ENCODE measurements at places on chromosomes 5 and 9.

DNA sequence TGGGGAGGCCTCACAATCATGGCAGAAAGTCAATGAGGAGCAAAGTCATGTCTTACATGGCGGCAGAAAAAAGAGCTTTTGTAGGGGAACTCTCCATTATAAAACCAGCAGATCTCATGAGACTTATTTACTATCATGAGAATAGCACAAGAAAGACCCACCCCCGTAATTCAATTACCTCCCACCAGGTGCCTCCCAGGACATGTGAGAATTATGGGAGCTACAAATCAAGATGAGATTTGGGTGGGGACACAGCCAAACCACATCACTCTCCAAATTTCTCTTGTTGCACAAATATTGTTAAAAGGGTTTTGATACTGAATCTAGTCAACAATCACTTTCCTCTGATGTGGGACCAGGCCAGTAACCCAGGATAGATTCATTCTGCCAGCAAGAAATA, 1176.1 kb downstream of the CDH9 start:
- no peak for DNase-seq

DNA sequence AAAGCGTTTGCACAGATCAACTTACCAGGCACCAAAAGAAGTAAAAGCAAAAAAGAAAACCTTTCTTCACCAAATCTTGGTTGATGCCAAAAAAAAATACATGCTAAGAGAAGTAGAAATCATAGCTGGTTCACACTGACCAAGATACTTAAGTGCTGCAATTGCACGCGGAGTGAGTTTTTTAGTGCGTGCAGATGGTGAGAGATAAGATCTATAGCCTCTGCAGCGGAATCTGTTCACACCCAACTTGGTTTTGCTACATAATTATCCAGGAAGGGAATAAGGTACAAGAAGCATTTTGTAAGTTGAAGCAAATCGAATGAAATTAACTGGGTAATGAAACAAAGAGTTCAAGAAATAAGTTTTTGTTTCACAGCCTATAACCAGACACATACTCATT, 36.4 kb upstream of the CCDC152 start:
- DNase-seq = no peak

- DNase-seq = no peak
These were observed 2.0 kb upstream of the ANP32B start for GRCh38 chr9:97980918-97981845.

GRCh38 chr5:73312146-73312871, 136.3 kb downstream of the FOXD1 start:
- DNase-seq = no peak

- DNase-seq = no peak
These were observed 83.3 kb upstream of the ZBTB43 start for GRCh38 chr9:126721564-126721981.

DNA sequence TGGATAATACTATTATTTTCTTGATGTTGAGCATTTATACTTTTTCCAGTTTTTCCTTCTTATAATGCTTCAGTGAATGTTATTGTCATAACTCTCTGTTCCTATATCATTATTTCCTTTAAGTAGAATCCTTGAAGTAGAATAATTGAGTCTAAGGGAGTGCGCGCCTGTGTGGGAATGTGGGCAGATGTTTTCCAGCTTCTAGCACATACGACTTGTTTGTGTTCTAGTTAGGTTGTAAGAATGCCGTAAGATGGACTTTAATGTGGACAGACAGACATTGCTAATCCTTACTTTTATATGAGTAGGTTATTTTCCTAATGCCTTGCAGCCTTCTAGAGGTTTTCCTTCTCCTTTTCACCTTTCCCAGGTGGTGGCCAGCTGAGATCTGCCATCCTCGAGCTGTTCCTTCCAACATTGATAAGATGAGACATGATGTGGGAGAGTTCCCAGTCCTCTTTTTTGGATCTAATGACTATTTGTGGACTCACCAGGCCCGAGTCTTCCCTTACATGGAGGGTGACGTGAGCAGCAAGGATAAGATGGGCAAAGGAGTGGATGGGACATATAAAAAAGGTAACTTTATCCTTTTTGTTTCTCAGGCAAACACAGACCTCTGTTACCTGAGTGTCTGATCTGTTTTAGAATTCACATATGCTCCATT, 34.2 kb downstream of the RAB24 start:
- DNase-seq = no peak

- DNase-seq = no peak
These were observed 119.5 kb downstream of the SYK start for GRCh38 chr9:90921104-90921503.

DNA sequence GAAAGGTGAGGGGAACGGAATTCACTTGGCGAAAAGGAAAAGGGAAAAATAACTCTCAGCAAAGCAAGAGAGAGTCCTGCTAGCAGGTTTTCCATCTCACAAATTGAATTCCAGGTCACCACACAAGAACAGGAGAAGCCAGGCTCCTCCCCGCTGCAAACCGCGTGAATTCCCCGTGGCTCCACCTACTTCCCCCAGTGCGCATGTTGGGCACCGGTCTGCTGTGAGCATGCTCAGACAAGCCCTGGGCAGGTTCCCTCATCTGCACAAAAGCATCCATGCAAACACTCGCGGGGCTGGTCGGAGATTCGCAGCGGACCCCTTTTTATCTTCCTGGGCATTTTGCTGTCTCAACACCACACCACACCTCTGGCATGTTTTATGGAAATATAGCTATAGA, 58.5 kb upstream of the S1PR3 start:
- DNase-seq = no peak

Data from glomerular endothelial cell (primary cell).